ENCODE measurements at places on chromosomes 3 and 15.

DNA sequence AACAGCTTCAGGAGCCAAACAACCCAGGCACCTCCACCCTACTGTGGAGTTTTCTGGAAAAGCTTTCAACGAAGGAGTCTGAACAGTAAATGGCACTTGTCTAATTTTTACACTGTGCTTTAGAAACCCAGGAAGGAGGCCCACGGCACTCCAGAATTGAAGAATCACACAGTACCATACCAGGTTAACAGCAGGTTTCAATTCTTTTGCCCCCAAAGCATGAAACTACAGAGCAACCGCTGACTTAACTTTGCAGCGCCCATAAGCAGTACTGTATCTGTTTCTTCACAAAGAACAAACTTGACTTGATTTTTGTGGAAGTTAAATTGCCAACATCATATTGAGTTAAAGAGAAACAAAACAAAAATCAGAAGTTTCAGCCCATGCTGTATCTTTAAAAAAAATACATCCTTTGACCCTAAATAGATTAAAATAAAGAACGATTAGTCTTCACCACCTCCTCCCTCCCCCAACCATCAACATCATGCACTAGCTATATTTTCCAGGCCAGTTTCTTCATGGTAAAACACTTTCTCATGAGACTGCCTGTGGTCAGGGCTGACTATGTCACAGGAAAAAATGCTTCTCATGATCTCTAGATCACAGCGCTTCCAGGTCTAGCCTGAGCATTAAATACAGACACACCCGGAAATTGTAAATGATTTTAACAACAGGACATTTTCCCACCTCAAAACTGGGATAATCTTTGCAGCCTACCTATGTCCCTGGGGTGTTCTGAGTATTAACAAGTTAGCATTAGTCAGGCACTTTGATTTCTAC lies 456.3 kb downstream of the FOXP1 start:
- peak; percentile 28 for DNase-seq

DNA sequence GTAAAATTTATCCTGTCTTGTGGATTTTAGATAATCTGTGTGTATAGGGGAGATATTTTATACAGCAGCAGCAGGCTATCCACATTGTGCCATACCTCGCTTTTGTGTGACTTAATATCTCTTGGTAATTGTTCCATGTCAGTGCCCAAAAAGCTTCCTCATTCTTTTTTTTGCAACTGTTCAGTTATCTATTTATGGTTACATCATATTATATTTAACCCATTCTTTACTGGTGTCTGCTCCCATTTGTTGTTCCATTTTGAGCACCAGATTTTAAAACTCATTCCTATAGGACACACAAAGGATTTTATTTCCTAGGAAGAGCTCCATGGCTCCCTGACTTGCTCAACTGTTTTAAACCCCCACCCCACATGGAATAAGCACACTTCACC lies 86.3 kb upstream of the RASGRP1 start:
- DNase-seq, result no peak

DNA sequence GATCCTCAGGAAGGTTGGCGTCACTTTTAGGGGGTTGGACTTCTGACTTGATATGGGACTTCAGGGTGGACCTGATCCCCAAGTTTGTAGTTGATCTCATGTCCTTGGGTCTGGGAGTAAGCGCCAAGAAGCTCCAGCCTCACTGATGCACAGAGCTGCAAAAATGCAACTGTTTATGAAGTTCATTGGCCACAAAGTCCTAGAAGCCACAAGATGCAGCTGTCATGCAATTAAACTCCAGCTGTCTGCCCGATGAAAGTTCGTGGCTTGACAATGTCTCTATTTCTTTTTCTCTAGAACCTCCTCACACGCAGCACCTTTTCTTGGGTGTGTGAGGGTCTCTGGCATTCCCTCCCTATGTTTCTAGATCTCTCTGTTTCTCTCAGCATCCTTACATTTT lies 9.2 kb upstream of the ACAN start:
- DNase-seq, result no peak

- DNase-seq, result no peak
Observed at GRCh38 chr3:147654827-147655226, 245.7 kb downstream of the ZIC1 start.

DNA sequence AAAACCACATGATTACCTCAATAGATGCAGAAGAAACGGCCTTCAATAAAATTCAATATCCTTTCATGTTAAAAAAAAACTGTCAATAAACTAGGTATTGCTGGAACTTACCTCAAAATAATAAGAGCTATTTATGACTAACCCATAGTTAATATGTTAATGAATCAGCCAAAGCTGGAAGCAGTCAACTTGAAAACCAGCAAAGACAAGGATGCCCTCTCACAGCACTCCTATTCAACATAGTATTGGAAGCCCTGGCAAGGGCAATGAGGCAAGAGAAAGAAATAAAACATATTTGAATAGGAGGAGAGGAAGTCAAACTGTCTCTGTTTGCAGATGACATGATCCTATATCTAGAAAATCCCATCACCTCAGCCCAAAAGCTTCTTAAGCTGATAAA lies 456.1 kb downstream of the OCA2 start:
- no peak for DNase-seq

GRCh38 chr15:85804481-85805170 lies 9.9 kb upstream of the KLHL25 start:
- DNase-seq, result no peak

- DNase-seq, result peak; percentile 8
Observed at GRCh38 chr3:178297199-178297598, 239.0 kb upstream of the KCNMB2 start.

- DNase-seq, result no peak
Observed at GRCh38 chr3:150771600-150771999, 8.6 kb upstream of the SIAH2 start.

- peak; percentile 43 for DNase-seq
Observed at GRCh38 chr3:33883538-33883950, 85.1 kb downstream of the PDCD6IP start.

- no peak for DNase-seq
Observed at GRCh38 chr3:184629555-184630160, 68.1 kb downstream of the EPHB3 start.

GRCh38 chr15:47339800-47340570 lies 377.3 kb upstream of the SEMA6D start:
- DNase-seq, result peak; percentile 21

DNA sequence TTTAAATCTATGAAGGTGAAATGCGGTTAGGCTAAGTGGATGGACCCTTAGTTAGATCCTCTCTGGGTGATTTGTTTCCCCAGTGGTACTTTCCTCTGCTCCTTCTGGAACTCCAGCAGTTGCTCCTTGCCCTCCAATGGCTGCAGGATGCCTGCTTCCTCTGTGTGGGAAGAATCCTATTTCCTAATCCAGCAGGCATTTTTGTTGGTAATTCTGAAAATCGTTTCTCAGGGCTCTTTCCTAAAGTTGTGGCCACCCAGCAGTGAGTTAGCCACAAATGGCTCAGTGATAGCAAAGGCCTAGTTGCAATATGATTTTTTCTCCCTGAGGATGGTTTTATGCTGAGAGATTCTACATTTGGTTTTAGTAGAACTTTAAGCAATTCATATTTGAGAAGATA lies 332.3 kb upstream of the C2CD4B start:
- peak; percentile 56 for DNase-seq

DNA sequence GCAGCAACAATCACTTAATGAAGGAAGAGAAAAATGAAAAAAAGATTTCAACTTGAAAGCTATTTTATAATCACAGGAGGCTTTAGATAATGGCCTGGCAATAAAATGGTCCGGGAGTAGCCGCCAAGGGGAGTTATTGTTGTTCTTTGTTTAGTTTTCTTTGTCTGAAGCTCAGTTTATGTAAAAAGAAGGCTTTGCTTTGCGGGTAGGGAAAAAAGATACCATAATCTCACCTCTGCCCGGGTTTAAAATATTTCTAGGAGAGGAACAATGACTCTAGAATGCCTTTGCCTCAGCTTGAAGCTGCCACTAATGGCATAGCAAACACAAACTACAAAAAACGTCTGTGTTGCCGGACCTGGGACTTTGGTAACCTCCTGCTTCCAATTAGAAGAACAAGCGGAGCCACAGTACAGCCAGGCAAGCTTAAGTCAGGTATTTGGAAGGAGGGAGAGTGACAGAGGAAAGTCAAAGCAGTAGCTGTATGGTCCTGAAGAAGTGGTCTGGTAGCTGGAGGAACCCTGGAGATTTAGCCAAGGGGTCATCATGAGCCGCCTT lies 764.5 kb downstream of the TUSC7 start:
- DNase-seq, result no peak

- DNase-seq, result no peak
Observed at GRCh38 chr15:84586696-84587095, 14.1 kb upstream of the ZSCAN2 start.

DNA sequence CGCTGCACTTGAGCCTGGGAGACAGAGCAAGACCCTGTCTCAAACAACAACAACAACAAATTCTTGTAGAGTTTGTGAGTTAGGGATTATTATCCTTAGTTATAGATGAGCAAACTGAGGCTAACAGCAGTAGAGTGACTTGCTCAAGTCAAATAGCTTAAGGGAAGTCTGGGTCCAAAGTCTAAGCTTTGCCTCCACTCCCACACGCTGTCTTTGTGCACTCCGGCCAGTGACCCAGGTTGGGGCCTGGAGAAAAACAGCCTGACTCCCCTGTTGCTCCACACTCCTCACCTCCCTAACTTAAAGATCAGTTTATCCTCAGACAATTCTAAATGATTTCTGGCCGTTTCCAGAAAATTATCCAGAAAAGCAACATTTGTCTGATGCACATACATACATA lies 9.2 kb upstream of the SIN3A start:
- DNase-seq, result no peak

DNA sequence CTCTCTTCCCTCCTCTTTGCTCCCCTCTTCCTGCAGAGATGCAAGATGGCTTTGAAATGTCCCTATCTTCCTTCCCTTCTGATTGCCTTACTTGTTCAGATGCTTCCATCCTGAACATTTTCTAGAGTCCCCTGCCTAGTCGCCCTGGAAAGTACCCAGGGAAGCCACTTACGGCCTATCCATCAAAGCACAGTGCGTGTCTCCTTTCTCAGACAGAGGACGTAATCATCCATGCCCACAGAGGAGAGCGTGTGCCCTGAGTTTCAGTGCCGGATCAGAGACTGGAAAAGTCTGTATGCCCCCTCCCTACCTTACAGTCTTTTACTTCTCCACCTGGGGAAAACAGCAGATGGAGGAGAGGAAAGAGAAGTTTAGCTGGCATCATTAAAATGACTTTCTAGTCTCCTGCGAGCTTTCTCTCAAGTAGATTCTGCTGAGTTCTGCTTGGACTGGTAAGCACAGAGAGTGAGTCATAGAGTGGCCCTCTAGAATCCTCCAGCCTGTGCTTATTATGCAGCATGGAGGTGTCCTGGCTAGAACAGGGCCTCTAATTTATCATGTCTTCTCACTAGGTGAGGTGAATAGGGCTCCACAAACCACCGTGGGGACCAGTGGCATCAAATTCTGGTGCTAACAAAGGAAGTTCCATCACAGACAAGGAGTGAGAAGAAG lies 114.6 kb downstream of the SLCO3A1 start:
- no peak for DNase-seq

DNA sequence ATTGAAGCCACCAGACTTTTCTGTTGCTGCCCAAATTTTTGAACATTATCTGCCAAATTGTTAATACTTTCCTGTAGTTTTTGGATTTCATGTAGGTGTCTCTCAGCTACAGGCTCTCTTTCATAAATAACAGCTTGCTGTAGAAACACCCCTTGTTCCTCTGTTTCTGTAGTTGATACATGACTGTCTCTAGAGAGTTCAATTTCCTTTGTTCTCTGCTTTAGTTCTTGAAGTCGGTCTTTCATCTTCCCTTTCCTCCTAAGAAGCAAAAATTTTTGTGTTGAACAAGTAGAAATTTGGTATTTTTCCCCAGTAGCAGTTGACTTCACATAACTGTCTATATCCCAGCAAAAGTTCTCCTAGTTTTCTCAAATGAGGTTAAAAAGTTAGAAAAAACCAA lies 13.4 kb downstream of the STX19 start:
- no peak for DNase-seq

GRCh38 chr3:185925353-185925752 lies 12.5 kb downstream of the TRA2B start:
- no peak for DNase-seq

DNA sequence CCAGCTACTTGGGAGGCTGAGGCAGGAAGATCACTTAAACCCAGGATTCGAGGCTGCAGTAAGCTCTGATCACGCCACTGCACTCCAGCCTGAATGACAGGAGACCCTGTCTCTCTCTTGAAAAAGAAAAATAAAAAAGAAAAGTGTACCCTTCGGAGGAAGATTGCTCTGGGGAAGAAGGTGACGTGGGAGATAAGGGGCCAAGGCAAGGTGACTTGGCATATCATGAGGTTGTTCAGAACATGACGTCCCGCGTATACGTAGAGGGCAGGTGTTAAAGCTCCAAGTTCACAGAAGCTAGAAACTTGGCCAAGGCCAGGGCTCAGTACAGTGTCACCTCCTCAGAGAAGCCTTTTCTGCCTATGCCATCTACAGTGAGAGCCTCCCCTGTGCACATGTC lies 6.7 kb upstream of the ACAD9 start:
- no peak for DNase-seq

DNA sequence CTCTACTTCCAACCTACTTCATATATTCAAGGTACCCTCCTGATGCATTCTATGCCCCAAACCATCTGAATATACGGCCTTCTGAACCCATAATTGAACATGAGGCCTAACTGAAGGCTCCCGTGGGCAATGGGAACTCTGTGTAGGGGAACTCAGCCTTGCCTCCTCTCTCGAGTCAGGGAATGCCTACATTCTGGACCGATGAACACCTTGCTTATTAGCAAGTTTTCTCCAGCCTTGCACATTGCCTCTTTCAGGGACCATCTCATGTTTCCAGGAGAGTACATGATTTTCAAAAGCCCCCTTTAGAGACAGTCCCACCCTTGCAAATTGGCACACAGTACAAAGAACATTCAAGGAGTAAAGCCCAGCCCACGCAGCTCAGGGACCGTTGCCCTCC lies 26.3 kb upstream of the GALNT15 start:
- DNase-seq, result no peak

GRCh38 chr3:172273378-172273777 lies 174.9 kb downstream of the GHSR start:
- DNase-seq, result no peak

DNA sequence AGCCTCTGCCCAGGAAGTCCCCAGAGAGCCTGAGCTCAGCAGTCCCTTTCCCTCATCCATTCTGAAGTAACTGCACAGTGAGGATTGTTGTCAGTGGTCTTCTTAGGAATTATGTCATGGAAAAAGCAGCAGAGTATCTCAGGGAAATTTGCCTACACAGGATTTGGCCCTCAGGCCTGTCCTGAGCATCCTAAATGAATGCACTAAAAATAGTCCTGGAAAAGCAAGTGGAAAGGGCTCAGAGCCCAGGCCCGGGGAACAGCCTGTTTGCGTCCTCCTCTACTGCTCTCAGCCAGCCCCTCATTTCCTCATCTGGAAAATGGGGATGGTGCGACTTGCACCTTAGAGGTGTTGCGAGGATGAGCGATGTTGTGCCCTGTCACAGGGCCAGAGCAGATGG lies 21.6 kb downstream of the LYSMD4 start:
- no peak for DNase-seq

GRCh38 chr15:95295363-95295762 lies 1035.1 kb upstream of the NR2F2 start:
- no peak for DNase-seq

- no peak for DNase-seq
Observed at GRCh38 chr3:176074096-176074495, 1123.2 kb downstream of the TBL1XR1 start.

Data from AG08395 (cell line).